ENCODE measurements at places on chromosomes 16 and 17.
A peak's percentile ranks its signal among the peaks of the same experiment; 100 is the strongest.

GRCh38 chr16:21611556-21612384, 12.4 kb downstream of the METTL9 start:
- no peak for DNase-seq

- DNase-seq: peak; percentile 39
Observed at GRCh38 chr17:81049372-81049911, 14.5 kb downstream of the BAIAP2 start.

DNA sequence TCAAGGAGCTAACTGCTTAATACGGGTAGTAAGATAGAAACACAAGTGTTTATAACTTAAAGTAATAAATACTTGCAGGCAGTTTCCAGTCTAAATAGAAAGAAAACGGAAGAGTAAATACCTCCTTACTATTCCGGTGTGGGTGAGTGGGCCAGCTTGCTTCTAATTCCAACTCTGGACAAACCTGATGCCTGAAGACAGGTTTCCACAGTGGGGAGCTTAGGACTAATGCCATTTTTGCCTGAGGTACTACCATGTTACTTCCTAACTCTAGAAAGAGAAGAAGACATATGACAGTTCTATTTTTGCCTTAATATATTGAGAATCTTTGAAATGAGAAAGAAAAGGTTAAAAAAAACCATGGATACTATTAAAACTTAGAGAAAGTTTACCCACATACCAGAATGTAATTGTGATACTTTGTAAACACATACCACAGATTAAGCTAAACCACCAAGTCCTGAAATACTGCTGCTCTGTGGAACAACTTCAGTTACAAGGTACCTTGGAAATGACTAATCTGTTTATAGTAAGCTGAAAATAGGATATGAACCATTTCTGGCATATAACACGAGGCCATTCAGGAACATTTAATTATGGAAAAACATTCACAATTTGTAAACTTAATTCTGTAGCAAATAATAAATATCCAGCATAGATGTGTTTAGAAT, 70.2 kb downstream of the ZZEF1 start:
- DNase-seq: no peak

DNA sequence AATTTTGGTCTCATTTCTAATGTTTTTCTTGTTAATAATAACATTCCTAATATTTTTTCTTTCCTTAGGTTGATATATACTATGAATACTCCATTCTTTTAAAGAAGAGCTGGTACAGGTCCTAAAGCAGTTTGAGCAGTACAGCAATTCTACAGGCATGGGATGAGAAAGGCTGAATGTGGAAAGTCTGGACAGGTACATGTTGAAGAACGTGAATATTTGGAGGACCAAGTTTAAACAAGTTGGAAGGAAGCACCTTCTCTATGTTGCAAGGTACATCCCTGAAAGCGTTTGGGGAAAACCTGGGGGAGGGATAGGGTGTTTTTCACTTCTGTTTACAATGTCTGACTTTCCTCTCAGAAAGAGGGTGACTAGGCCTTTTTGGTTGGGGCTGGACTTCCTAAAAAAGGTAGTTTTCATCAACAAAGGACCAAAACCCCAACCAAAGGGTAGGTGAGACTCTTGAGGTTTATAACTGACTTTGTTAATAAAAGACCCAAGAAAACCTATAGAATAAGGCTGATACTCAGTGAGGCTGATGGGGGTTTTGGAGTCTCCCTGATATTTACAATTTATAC, 95.9 kb upstream of the AXIN2 start:
- no peak for DNase-seq

DNA sequence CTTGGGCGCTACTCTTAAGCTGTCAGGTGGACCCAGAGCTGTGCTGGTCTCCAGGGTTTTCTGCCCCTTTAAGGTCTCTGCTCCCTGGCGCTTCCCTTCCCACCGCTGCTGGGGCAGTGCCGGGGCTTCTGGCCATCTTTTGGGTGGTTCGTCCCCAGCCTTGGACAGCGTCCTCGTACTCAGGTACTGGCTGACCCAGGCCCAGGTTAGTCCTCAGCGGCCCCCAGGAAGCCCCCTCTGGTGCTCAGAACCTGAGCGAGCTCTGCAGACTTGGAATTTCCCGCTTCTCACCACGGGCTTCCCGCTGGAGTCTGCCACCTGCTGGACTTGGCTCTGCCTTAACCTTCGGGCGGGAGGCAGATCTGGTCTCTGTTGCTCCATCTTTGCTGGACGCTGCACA, 94.1 kb upstream of the ZNF750 start:
- DNase-seq: no peak

DNA sequence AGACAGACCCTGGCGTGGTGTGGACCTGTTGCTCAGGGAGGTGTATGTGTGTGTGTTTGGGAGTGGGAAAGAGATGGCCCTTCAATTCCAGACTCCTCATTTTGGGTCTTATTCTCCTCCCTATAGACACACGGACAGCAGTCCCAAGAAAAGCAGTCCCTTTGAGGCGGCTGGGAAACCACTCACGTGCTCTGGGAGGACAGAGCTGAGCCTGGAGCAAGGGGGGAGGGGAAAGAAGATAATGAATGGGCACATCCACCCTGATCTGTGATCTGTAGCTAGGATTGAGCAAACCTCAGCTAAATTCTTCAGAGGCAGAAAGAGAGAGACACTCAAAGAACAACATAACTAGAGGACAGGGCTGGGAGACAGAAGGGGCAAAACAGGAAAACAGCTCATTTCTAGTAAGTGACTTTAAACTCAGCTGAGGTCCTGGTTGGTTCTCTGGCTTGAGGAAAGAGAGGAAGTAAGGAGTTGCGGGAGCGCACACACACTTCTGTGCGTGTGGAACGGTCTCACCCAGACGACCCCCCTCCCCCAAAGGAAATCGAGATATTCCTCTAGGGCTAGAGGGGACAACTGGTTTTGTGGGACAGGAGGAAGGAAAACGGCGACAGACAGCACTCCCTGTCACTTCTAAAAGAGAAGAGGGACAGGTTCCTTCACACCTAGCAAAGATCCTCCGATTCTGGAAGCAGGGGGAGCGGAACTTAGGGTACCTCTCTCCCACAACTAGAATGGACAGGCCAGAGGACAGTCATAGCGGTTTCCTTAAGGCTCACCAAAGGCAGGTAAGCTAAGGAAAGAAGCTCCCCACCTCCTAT, 658 bp downstream of the RAB5C start:
- no peak for DNase-seq

GRCh38 chr16:46894036-46894672, 10.0 kb downstream of the GPT2 start:
- DNase-seq: no peak

GRCh38 chr17:10563991-10564660, 14.7 kb upstream of the MYH2 start:
- DNase-seq: no peak

DNA sequence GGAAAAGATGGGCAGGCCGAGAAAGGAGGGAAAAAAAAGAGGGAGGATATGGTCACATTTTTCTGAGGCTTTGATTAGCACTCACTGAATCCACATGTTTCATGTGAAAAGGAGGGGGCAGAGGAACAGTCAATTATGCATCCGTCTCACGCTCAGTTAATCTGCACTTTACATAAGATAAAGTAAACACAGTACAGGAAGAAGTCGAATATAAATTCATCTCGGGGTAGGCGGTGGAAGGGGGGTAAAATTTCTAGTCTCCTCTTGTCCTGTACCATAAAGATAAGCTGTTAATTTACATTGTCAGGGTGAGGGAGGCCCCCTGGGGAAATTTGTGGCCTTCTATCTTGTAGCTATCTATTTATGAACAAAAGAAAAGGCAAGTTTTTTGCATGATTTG, 73.1 kb upstream of the CES5A start:
- no peak for DNase-seq

- DNase-seq: no peak
Observed at GRCh38 chr17:75571197-75571884, 16.3 kb upstream of the MYO15B start.

- DNase-seq: no peak
Observed at GRCh38 chr16:12449795-12450194, 353.9 kb downstream of the CPPED1 start.

All from retina (tissue), 1 donor.